ENCODE measurements at places on chromosomes 13 and 19.

DNA sequence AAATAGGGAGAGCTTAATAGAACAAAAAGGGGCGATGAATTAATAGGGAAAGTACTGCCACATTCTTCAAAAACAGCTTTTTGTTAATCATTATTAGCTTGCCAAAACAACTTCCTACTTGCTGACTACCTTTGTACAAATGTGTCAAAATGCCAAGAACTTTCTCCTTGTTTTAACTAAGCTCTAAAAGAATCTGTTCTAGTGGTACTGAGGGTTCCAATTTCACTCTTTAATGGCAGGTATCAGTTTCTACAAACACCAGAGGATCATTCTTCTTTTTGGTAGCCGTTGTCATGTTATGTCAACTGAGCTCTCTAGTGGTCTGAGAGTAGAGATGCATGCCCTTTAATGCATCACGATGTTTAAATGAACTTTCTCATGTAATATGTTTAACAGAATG, 29.4 kb upstream of the FBXL3 start:
- DNase-seq: no peak

- no peak for DNase-seq
Observed at GRCh38 chr19:33432446-33433170, 59.1 kb downstream of the CEBPG start.

DNA sequence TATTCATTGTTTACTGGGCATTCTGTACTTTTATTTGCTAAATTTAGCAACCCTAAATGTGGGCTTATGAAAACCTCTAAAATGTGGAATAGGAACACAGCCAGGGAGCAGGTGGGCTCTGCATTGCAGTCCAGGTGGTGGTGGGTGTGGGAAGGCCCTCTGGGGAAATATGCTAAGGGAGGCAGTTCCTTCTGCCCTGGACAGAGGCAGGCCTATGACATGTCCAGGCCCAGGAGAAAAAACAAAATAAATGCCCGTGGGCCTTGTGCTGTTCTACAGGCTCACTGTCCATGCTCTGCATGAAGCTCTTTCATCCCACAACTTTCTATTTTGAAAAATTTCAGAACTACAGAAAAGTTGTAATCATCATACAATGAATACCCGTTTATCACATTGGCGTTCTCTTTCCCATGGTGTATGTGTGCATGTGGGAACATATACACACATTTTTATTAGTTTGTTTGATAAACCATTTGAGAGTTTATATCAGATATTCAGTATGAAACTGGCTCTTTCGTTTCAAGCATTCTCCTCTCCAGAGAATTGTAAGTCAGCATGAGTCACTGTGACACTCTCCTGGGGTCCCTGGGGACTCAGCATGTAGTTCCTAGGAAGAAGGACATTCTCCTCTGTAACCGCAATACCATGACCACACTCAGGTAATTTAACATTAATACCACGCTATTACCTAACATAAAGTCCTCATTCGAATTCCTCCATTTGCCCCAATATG, 505.3 kb downstream of the COG6 start:
- DNase-seq: no peak

- no peak for DNase-seq
Observed at GRCh38 chr13:36108954-36109353, 22.2 kb downstream of the DCLK1 start.

DNA sequence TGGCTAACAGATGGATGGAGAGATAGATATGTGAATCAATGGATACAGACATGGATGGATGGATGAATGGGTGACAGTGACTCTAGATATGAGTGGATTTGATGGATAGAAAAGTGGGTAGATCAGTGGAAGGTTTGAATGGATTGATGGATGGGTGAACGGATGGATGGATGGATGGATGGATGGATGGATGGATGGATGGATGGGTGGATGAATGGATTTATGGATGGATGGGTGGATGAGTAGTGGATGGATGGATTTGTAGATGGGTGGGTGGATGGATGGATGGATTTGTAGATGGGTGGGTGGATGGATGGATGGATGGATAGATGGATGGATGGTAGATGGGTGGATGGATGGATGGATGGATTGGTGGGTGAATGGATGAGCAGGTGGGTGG, 6.8 kb downstream of the CELF5 start:
- no peak for DNase-seq

DNA sequence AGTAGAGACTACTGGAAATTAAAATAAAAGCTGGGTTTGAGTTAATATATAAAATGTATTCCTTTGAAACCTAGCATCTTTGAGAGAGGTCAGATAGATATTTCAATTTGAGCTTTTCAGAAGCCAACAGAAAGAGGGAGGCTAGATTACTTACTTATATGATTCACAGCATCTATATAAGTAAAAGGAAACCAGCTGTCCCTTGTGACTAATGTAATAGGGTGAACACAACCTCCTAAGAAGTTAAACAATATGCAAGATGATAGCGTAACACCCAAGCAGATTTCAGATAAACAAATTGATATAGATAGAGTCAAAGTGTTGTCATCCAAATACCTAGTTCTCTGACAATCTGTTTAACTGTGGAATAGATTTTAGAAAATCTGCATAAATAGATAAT, 393.5 kb upstream of the GPC6 start:
- no peak for DNase-seq

DNA sequence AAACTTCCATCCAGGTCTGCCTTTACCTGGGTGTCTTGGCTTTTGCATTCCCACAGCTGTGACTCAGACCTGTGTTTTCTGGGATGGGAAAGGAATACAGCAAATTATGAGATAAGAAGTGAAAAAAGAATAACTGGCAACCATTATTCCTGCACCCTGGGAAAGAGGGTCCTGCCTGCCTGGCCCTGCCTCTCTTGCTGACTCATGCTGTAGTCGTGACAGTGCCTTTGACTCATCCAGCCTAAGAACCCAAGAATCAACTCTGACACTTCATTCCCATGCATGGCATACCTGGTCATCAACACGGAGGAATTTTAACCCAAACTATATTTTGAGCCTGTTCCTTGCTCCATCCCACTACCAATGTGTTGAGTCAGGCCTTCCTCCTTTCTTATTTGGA, 185.4 kb upstream of the SERP2 start:
- DNase-seq: no peak

GRCh38 chr19:45097450-45097775, 4.4 kb downstream of the PPP1R37 start:
- no peak for DNase-seq

GRCh38 chr13:62643799-62644524, 1228.3 kb upstream of the PCDH20 start:
- DNase-seq: no peak

DNA sequence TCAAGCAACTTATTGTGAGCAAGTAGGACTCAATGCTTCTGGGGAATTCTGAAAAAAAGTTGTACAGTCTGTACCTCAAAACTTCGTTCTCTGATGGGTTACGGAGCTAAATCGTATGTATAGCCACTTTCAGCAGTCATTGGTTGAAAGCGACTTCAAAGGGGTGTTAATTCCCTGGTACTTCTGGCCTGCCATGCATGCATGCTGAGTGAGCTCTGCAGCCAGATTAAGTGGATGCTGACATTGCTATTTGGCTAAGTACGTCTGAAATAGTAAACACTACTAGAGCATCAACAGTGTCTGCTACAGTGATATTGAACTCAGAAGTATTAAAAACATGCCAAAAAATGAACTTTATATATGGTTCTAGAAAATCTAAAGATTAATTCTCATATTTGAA, 1183.1 kb upstream of the PCDH20 start:
- no peak for DNase-seq

DNA sequence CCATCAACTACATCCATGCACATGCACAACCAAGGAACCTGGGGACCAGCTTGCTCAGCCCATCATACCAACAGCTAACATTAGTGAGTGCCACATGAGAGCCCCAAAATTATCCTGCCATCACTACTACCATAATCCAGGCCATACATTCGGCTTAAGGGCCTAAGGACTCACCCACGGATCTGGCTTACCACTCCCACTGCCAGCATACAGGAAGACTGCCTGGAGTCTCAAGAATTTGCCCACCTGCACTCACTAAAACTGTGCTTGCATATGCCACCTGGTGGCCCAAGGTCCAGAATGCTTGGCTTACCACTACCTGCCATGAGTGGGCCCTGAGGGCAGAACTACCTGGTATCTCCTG, 1562.9 kb upstream of the PRR20A start:
- DNase-seq: no peak

DNA sequence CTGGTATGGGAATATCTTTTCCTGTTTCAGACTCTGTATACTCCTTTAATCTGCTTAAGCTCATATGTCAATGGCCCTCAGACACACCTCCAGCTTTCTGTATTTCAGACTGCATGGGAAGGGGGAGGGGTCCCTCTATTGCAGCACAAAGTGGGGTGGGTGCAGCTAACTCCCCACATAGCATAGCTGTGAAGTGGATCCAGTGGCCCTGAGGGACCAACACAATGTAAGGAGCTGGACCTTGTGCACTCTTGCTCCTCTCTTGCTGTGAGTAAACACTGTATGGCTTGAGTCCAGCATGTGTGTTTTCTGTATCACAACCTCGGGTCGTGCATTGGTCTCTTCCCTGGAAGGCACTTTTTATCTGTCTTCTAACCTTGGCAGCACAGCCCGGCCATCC, 669.9 kb downstream of the PCDH9 start:
- no peak for DNase-seq

DNA sequence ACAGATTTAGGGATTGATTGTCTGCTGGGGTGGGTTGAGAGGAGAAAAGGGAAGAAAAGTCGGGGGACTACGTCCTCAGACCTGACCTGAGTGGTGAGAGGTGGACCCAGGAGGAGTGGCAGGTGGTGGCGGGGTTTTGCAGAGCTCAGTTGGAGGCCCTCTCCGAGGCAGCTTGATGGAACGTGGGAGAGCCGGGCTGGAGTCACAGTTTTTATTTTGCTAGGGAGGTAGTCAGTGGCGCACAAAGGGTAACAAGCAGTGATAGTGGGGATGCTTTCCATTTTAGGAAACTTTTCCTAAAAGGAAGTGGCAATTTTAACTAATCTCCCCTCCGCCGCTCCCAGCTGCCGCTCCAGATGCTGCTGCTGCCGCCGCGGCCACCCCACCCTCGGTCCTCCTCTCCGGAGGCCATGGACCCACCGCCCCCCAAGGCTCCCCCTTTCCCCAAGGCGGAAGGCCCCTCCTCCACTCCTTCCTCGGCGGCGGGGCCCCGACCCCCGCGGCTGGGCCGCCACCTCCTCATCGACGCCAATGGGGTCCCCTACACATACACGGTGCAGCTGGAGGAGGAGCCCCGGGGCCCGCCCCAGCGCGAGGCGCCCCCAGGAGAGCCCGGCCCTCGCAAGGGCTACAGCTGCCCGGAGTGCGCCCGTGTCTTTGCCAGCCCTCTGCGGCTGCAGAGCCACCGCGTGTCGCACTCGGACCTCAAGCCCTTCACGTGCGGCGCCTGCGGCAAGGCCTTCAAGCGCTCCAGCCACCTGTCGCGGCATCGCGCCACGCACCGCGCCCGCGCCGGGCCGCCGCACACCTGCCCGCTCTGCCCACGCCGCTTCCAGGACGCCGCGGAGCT, 1.1 kb upstream of the ZNF581 start:
- no peak for DNase-seq

- no peak for DNase-seq
Observed at GRCh38 chr19:482186-483041, 13.9 kb upstream of the MADCAM1 start.

GRCh38 chr13:99290894-99291293, 16.3 kb downstream of the GPR183 start:
- DNase-seq: no peak

- peak; percentile 82 for DNase-seq
Observed at GRCh38 chr19:40740747-40741146, 9.5 kb downstream of the ACTMAP start.

- DNase-seq: peak; percentile 75
Observed at GRCh38 chr13:50626101-50626547, 217.4 kb downstream of the DLEU7 start.

DNA sequence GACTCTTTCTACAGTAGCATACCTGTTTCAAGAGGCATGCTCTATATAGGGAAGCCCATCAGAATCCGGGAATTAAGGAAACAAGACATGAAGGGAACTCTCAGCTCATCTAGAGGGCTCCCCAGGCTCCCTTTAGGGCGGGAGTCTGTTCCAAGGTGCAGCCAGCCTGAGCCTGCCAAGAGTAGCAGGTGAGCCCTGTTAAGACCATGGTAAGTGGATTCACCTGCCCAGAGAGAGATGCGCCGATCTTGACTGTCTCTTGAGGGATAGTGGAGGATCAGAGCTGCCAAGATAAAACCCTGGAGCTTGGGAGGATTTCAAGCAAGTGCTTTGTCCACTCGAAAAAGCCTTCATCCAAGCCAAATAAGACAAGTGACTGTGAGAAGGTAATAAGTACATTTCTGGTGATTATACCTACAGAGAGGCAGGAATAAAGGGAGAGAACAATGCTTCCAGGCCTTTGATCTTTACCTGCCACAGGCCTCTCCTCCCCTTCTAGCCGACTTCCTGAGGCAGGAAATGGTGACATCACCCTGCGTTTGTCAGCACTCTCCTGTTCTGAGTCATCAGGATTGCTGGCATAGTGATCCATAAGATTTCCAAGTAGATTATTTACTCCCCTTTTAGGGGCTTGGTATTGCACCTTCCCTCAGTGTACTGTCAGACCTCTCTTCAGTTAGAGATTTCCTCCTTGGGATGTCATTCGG, 31.5 kb downstream of the KLF5 start:
- DNase-seq: peak; percentile 52

- DNase-seq: no peak
Observed at GRCh38 chr19:35138305-35138892, at the start of gene FXYD1. FXYD1 (plus strand) TSS chr19:35138824; CDS start chr19:35140080, 1,256 bp downstream.

DNA sequence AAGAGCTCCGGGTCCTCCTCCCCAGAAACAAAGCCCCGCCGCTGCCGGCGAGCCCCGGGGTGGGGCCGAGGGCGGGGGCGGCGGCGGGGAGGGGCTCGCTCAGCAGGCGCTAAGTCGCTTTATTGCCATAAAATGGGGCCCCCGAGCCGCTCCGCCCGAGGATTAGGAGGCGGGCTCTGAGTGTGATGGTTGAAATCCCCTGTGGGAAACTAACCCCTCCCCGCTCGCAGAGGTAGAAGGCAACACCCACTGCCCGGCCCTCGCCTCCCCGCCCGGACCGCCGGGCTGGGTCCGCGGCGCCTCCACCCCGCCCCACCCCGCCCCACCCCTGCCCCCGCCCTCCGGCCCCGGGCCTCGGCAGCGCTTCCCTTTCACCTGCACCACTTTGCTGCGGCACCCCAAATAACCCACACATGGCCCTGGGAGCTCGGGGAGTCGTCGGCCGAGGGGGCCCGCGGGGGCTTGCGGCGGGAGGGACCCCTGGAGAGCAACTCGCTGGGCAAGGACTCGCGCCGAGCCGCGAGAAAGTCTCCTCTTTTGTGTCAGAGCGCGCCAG, at the start of gene KLF12:
TSS of gene KLF12 (minus strand) at position 184 of the 556 bp plus-strand sequence.
- DNase-seq: peak; percentile 85

All from GM04504 (cell line).